Fibroblast of pulmonary artery (primary cell): ENCODE measurements at places on chromosomes 7 and 10.

DNA sequence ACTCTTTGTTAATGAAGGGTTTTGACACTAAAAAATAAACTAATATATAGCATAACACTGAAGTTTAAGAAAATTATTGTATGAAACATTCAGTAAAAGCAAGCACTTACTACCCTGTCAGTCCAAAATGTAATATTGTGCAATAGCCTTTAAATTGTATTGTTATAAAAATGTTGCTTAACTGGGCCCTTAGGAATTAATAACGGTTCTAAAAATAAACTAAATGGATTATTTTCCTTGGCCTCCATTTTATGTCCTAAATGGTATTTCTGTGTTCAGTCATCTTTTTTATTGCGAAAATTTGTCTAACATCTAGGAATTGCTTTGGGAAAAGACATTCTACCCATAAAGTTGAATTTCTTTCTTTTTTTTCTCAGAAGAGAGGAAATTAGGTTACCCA lies 49.0 kb upstream of the ABI1 start:
- DNase-seq, result peak; percentile 8

GRCh38 chr7:90994601-90995000 lies 269.6 kb upstream of the FZD1 start:
- DNase-seq, result no peak

DNA sequence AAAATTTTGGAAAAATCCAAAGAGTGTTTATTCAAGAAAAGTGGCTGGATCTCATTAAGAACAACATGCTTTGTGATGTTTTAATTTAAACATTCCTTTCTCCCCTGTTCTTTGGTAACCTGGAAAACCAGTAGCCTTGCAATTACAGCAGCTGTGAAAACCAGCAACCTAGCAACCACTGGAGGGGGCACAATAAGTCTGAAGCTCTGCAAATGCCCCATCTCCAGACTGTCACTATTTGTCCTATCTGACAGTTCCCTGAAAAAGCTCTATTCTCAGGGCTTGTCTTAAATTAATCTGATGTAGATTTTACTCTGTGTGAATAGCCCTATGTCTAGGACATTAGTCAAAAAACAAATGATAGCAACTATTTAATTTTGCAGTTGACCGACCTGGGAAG lies 137.6 kb upstream of the THSD7A start:
- DNase-seq, result no peak

DNA sequence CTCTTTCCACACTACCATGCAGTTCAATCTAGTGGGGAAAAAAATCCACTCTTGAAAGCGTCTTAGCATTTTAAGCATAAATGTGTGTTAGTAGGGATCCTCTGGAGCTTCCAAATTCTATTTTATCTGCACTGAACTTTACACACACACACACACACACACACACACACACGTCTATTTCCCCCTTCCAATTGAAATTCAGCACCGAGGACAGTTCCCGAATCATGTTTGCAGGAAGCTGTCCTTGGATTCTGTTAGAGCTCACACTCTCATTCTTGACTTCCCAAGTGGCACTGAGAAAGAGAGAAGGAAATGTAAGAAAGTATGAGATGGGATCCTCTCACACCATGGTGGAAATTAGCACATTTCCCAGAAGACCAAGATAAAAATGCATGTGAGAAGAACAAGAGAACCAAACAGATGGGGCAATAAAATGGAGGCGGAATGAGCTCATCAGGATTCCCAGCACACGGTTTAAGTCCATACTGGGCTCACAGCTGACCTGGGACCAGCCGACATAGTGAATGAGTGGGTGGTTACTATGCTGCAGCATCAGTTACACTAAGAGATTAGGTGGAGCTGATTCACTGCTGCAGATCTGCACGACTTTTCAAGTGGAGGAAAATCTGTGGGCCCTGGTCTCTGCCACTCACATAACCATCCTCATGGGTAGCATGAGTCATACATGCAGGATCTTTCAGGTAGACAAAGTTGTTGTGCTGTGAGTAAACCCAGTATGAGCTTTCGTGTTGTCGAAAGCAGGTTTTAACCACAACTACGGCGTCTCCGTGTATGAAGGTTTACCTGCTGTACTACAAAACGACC lies 3.3 kb upstream of the NPTX2 start:
- peak; percentile 43 for DNase-seq

GRCh38 chr10:84599254-84599653 lies 270.9 kb downstream of the CCSER2 start:
- DNase-seq, result no peak

GRCh38 chr7:5170251-5170650 lies 19.8 kb upstream of the WIPI2 start:
- no peak for DNase-seq

- DNase-seq, result no peak
Observed at GRCh38 chr7:141685285-141686023, 16.5 kb downstream of the DENND11 start.

DNA sequence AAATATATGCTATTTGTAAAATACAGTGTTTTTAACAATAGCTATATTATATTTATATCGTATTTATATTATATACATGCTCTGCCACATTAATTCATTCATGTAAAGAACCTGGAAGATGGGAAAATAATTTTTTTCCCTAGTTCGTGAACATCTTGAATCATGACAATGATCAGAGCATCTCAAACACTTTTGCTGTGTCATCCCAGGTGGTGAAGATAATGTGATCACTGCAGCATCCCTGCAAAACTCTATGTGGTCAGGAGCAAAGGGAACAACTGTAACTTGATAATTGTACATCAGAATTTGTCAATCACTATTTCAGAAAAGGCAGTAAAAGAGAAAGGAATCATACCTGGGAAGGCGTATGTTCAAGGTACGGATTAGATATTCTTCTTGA lies 39.3 kb downstream of the RAPGEF5 start:
- no peak for DNase-seq

DNA sequence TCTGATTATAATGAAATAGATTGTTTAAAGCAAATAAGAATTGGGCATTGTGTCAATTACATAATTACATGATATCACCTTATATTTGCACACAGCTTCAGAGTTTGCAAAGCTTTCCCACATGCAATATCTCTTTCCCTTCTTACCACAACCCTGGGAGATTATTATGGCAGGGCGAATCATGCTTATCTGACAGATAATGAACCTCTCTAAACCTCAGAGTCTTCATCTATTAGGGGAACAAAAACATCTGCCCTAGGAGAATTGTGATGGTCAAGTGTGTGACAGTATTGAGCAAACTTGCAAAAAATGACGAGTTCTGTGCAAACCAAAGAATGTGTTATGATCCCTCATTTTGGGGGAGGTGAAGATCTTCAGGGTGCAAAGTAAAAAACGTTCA lies 90.0 kb downstream of the MYOF start:
- DNase-seq, result no peak

- no peak for DNase-seq
Observed at GRCh38 chr10:78716043-78716660, 352.6 kb upstream of the ZMIZ1 start.

GRCh38 chr7:40008223-40008815 lies 58.3 kb downstream of the CDK13 start:
- peak; percentile 63 for DNase-seq

DNA sequence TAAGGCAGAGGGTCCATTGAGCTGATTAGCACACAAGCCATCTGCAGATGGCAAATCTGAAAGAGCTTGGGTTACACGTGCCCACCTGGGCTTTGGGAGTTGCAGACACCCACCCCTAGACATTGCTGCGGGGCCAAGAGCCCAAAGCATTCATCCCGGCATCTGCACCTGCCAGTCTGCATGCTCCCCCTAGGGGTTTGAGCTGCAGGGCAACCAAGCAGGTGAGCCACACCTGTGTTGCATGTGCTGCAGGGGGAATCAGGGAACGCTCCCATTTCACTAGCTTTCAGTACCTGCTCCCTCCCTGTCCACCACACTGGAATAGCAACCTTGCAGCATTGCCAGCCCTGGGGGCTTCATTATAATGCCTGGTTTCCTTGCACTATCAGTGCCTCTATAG lies 21.1 kb downstream of the C7orf33 start:
- no peak for DNase-seq

GRCh38 chr7:2314209-2314955 lies at the start of gene SNX8:
Gene SNX8, minus strand, starts transcription at chr7:2314441. Its CDS starts 20 bp downstream, at chr7:2314421.
- DNase-seq, result peak; percentile 90

DNA sequence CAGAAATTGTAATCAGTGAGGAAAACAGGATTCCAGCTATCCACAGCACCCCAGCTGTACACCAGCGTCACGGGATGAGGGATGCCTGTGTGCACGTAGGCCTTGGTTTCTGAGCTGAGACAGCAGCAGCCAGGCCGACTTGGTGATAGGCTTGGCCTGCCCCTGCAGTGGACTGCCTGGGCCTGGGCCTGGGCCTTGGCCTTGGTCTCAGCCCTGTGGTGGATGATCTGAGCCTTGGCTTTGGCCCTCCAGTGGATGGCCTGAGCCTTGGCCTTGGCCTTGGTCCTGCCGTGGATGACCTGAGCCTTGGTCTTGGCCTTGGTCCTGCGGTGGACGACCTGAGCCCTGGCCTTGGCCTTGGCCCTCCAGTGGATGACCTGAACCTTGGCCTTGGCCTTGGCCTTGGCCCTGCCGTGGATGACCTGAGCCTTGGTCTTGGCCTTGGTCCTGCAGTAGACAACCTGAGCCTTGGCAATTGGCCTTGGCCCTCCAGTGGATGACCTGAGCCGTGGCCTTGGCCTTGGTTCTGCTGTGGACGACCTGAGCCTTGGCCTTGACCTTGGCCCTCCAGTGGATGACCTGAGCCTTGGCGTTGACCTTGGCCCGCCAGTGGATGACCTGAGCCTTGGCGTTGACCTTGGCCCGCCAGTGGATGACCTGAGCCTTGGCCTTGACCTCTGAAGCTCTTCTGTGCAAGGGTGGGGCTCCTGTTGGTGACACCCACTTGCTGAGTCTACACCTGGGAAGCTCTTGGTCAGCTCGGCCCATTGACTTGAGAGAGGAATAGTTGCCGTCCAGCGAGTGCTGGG lies 93.8 kb downstream of the CUX1 start:
- no peak for DNase-seq

DNA sequence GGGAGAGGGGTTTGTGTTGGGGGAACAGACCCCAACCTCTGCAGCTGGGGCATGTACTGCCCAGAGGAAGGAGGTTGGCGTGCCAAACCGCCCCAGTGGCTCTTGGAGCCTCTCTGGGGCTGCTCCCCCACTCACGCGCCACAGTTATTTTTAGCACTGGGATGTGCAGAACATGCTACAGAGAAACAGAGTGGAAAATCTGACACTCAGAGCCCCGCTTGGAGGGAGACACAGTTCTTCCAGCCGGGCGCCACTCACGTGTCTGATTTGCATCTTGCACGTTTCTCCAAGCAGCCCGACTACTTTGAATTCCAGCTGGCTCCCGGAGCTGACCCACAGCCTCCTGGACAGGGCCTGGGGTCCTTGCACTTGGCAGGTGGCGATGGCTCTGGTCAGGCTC lies 182.0 kb downstream of the RPS24 start:
- peak; percentile 51 for DNase-seq

DNA sequence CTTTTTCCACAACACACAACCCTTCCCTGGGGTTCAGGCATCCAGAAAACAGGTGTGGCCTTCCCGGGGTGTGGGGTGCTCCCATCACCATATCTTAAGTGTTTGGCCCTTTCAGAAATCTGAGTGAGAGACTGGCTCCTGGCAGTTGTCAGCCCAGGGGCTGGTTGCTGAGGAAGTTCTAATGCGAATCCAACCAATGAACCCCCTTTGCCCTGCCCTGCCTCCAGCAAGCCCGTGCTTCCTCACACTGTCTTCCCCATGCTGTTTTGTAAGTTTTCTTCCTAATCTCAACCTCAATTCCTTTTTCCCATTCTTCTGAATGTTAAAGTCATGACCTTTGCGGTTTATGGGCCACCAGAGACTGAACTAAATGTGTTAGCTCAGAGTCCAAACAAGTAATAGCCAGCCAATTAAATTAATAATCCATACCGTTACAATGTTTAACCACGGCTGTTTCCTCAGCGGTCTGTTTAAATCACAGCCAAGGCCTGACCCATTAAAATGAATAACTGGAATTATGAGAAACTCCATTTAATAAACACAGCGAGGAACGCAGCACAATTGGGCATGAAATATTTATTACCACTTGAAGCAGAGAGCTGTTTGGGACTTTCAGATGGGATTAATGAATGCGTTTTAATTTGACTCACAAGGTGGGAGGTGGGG lies 90.9 kb upstream of the TCF7L2 start:
- no peak for DNase-seq

GRCh38 chr10:126380352-126381076 lies 7.8 kb downstream of the ADAM12 start:
- no peak for DNase-seq

DNA sequence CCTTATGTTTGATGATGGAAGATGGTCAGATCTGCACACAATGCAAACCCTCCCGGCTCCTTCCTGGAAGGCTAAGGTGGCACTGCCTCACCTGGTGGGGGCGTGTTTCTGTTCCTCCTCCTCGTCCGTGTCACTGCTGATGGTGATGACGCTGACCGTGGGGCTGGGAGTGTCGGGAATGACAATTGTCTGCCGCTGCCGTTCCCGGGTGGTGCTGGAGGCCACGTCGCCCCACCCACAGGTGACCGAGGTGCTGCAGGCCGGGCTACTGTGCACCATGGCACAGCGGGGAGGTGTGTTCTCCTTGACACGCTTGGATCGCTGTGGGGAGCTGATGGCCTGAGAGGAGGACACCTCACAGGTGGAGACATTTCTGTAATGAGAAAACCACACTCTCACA lies 73.1 kb downstream of the CLEC2L start:
- DNase-seq, result no peak

DNA sequence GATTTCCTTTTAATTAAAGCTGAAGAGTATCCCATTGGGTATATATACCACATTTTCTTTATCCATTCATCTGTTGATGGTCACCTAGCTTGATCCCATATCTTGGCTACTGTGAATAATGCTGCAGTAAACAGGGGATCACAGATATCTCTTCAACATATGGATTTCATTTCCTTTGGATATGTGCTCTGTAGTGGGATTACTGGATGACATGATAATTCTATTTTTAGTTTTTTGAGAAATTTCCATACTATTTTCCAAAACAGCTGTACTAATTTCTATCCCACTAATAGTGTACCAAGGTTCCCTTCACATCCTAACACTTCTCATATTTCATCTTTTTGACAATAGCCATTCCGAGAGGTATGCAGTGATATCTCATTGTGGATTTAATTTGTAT lies 48.8 kb upstream of the PRPS1L1 start:
- no peak for DNase-seq

DNA sequence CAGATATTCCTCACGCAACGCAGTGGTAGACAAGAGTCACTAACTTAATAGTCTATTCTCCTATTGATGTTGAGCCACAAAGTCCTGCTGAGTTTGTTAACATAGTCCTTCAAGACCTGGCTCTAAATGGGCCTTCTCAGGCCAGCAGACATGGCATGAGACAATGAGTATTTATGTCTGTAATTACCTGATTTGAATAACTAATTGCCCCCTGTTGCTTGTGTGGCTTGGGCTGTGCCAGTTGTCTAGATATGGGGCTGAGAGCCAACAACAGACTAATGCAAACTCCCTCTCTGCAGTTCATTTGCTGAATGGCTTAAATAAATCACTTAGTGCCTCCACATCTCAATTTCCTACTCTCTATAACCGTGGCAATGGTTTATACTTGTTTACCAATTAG lies 65.5 kb upstream of the VWC2 start:
- no peak for DNase-seq
